Caki2 (cell line): ENCODE measurements at places on chromosomes 2 and 18. TPM values are rescaled to one million over a fixed set of nuclear protein-coding genes. Genes with fewer than 3 reads are reported as not detected.

DNA sequence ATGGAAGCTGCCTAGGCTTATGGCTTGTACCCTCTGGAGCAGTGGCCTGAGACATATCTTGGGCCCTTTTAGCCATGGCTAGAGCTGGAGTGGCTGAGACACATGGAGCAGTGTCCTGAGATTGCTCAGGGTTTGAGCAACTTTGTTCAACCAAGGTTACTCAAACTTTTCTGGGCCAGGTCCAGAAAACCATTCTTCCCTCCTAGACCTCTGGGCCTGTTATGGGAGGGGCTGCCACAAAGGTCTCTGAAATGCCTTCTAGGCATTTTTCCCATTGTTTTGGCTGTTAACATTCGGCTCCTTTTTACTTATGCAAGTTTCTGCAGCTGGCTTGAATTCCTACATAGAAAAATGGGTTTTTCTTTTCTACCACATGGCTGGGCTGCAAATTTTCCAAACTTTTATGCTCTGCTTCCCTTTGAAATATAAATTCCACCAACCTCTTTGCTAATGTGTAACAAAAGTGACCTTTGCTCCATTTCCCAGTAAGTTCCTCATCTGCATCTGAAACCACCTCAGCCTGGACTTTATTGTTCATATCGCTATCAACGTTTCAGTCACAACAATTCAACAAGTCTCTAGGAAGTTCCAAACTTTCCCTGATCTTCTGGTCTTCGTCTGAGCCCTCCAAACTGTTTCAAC, 84.9 kb upstream of the MAP4K3 start:
- no peak for DNase-seq

DNA sequence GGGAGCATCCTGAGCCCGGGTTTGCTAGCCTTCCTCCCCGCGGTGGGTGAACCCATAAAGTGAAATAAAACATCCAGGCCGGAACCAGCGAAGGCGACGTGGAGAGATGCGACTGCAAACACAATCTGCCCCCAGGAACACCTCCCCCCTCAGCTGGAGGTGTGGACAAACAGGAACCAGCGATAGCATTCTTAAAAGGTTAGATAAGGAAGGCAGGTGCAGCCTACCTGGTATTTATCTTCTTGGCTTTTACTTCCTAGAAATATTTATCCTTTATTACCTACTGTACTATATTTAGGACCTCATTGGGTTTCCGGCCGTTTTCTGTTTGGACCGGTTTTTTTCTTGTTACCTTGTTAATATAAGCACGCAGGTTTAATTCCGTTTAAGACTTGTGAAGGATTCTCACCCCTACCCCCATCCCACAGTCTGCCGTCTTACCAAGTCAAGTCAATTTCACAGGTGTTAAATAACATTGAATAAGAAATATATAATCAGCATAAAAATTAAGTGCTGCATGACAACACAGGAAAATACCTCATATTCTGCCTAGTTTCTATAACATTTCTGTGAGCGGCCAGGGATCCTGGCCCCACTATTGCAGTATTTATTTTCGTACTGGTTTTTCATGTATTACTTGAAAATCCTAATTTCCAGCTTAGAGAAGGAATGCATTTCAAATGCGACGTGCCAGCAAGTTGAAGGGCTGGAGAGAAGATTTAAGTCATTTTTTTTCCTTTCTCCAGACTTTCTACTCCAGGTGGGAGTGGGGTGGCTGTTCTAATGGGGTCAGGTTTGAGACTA, 224.0 kb upstream of the ID2 start:
- DNase-seq: no peak

- DNase-seq: no peak
Measured at GRCh38 chr18:44733754-44734465, 53.2 kb downstream of the SETBP1 start.

Gene CTNNA2
- total RNA-seq: 0.09 TPM in 1 of 2 replicates, not detected in the other

Gene TRIB2
- 0.81 TPM in 1 of 2 replicates, not detected in the other for total RNA-seq

Gene TRABD2A
- 0.34 and 2.6 TPM in 2 replicates for total RNA-seq

Gene ELOA2
- not detected in 2 replicates for total RNA-seq

Gene ZSWIM2
- total RNA-seq: not detected in 2 replicates
